ENCODE measurements at places on chromosomes 16 and 17.

- no peak for DNase-seq
Measured at GRCh38 chr16:46883353-46883689, 841 bp upstream of the GPT2 start.

DNA sequence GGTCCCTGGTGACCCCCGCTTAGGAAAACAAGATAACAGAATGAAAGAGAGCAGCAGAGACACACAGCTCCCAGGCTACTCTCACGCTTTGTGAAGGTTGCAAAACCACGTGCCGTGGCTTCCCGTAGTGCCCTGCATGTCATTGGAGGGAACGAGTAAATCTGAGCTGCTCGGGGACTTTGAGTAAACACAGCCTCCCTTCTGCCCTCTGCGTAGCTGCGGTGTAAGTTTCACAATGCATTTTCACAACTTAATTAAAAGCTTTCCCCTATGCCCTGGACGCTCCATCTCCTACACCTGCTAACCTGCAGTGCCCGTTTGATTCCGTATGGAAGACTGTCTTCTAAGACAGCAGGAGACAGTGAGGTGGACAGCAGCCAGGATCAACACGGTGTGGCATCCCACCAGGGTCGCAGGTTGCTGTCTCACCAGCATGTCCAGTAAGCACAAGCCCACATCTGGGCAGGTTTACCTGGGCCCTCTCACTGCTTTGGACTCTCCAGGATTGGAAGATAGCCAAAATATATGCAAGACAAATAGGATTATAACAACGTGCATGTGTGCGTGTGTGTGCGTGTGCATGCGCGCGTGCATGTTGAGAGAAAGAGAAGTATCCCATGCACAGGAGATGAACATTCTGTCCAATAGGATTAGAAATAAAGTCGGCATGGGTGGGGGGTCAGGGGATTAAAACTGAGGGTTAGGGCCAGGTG lies 116.4 kb upstream of the RCVRN start:
- DNase-seq, result no peak

GRCh38 chr17:77209330-77209748 lies 68.6 kb downstream of the SEC14L1 start:
- no peak for DNase-seq

DNA sequence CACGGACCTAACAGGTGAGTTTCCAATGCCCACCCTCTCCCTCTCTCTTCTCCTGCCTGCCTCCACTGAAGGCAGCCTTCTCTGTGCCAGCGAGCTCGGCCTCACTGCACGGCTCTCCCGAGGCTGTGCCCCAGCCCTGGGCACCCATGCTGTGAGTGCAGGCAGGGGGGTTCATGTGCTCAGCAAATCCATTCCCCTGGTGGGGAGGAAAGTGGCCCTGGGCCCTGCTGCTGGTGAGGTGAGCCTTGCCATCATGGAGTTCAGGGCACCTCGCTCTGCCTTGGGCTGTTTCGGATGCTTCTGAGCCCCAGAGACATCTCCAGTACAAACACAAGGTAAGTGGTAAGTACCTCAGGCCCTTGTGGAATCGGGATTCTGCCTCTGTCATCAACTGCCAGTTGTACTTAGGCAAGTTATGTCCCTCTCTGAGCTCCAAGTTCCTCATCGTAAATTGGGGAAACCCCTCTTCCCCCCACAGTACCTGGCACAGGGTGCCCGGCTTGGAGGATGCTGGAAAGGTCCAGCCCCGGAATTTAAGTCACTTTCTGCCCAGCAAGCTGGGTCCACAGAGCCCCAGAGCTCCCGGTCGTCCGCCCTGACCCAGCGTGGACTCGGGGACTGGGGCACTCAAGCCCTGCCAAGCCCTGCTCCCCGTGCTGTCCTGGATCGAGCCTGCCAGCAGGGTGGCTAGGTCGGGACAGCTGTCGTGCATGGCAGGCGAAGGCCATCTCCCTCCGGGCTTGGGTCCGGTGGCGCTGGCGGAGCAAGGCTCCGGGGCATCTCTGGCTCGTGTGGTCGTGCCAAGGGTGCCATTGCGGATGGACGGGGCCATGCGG lies 684 bp upstream of the NUDT16L1 start:
- DNase-seq, result peak; percentile 30

DNA sequence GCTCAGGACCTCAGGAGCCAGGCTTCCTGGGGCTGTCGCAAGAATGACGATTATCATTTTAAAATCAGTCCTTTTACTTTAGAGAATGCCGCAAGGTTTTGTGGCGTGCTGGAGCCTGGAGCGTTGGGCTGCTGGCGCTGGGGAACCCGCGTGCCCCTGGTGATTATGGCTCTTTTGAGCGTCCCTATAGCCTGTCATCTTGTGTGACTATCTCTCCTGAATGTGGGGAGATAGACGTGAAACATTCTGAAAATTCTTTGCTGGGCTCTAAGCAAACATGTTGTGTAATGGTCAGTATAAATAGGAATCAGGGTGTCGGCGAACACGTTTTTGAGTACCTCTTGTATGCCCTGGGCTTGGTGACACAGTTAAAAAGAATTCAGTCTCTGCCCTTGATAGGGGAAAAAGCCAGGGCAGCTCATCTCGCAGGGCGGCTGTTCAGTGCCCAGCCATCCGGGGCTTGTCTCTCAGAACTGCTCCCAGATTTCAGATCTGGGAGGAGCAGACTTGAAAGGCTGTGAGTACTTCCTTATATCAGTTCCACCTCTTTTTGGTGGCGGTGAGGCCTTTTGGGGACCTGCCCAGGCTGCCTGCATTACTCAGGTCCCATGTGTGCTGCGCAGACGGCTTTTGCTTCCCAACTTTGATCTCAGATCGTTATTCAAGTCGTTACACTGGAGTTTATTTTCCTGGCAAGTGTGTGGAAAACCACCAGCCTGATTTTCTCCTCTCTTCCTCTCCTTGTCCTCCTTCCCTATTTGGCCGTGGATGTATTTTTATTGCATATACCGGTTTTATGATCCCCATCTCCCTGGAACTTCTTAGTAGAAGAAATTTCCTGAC lies 973 bp downstream of the SLC7A6 start:
- DNase-seq, result peak; percentile 94

GRCh38 chr17:4309897-4310296 lies 46.1 kb upstream of the ANKFY1 start:
- no peak for DNase-seq

- DNase-seq, result peak; percentile 50
Measured at GRCh38 chr16:80931801-80932707, 74.6 kb downstream of the CMC2 start.

- peak; percentile 63 for DNase-seq
Measured at GRCh38 chr17:40551091-40551878, 14.0 kb downstream of the CCR7 start.

GRCh38 chr17:40612599-40613244 lies 34.9 kb downstream of the SMARCE1 start:
- no peak for DNase-seq

DNA sequence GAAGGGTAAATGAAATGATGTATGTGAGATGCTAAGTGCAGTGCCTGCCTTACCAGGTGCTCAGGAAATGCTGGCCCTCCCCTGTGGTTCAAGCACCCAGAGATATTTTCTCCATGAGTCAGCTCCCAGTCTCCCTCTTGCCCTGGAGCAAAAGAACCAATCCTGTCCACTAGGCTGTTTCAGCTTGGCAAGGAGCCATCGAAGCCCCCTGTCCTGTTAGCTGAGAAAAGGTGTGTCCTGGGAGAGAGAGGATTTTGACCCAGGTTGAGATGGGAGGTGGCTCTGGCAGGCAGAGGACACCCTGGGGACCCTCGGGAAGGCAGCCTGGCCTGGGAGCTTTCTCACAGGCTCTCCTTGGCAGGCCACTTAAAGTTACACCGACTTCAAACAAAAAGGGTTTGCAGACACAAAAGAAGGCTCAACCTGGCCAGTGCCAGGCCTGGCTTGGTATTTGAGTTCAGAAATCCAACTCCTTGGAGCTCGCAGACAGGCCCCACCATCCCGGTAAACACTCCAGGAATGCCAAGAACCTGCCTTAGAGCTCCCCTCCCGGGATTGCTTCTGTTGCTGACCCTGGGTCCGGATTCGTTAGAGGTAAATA lies 29.6 kb downstream of the NTN1 start:
- peak; percentile 69 for DNase-seq

DNA sequence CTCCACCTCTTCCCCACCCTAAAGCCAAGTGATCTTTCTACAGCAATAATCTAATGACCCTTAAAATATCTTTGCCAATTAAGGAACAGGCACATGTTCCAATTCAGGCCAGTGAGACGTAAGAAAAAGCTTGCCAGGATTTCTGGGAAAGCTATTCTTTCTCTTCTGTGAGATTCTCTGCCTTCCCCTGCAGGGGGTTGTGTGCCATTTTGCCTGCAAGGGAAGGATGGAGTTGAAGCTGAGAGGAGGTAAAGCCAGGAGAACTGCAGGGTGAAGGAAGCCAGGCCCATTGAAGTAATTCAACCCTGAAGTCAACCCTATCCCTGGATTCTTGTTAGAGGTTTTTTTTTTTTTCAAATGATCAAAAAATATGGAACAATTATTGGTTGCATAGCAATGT lies 9.0 kb upstream of the LPO start:
- DNase-seq, result no peak

DNA sequence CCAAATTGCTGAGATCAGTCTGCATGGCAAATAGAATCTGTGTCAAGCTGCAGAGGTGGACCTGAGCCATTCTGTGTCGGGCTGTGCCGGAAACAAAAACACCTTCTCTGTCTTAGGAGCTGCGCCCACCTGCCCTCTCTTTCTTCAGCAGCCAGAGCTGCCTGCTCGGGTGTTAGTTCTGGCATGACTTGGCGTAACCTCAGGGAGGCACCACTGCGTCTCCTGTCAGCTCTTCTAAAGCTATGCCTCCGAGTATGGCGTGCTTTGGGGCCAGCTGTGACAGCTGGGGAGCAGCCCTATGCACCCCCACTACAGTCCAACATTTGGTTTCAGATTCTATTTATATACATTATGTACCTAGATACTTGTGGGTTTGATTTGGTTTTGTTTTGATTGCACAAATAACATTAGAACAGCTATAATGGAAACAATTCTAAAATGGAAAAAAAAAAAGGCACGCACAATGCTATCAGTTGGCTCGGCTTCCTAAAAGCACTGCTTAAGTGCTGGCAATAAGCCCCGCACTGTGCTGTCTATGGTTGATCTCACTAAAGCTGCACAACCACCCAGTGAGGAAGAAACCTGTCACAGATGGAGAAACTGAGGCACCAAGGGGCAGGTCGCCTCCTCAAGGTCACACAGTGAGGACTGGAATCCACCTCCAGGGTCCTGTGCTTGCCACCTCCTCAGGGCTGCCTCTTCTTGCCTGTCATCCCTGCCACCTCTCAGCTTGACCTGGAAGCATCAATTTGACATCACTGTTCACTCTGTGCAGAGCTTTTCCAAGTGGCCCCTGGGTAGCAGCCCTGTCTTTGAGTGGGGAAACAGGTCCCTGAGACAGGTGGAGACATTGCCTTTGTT lies 18.7 kb upstream of the ADGRG1 start:
- DNase-seq, result no peak

- no peak for DNase-seq
Measured at GRCh38 chr16:20310421-20311395, 16.6 kb downstream of the GP2 start.

GRCh38 chr16:65751622-65752521 lies 614.6 kb upstream of the CDH5 start:
- DNase-seq, result no peak

DNA sequence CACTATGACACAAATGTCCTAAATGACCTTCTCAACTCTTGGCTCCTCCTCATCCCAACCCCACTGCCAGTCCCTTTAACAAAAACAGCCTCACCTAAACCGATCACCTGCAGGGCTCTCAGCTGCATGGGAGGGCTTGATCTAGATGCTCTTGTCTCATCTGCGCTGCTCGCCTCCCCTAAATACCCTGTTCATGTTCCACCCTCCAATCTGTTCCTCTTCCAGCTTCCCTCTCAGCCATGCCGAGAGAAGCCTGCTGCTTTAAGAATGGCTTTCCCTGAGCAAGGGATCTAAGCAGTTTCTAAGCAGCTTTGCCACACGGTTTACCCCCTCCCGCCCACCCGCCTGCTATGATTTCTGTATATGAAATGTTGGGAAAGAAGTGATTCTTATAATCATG lies 23.7 kb downstream of the PIPOX start:
- no peak for DNase-seq

- DNase-seq, result peak; percentile 75
Measured at GRCh38 chr17:49779739-49780231, 8.7 kb upstream of the KAT7 start.

GRCh38 chr16:22887445-22887844 lies 73.5 kb downstream of the HS3ST2 start:
- DNase-seq, result no peak

Data from M059J (cell line).